Activated naive CD8-positive, alpha-beta T cell treated with anti-CD3 and anti-CD28 coated beads for 36 hours (primary cell): ENCODE measurements at places on chromosomes 2 and 18. TPM values are rescaled to one million over a fixed set of nuclear protein-coding genes. Genes with fewer than 3 reads are reported as not detected.

DNA sequence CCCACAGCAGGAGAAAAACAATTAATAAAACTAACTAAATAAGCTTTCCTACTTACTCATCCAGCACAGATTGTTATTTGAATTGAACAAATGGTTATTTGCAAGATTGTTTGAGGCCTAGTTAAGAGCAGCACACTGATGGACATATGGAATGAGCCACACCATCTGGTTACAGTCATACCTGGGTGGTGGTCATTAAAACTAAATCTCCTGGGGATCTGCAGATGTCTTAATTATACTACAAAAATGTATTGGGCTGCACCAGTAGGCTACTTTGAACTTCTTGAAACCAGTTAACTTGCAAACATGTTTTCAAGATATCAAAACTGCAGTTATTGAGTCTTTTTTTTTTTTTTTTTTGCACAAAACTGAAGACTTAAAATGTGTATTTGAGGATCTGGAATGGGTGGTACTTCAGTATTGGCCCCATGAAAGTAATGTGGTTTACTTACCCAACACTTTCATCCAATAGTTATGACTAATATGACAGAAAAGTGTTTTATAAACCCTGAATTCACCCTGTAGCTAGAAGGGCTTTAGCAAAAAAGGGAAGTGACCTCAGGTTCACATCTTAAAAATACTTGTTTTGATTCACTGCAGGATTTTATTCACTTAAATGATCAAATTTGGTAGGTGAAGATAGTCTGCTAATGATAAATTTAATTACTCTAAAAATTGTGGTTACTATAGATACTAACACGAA lies 10.8 kb downstream of the AGFG1 start:
- no peak for DNase-seq

DNA sequence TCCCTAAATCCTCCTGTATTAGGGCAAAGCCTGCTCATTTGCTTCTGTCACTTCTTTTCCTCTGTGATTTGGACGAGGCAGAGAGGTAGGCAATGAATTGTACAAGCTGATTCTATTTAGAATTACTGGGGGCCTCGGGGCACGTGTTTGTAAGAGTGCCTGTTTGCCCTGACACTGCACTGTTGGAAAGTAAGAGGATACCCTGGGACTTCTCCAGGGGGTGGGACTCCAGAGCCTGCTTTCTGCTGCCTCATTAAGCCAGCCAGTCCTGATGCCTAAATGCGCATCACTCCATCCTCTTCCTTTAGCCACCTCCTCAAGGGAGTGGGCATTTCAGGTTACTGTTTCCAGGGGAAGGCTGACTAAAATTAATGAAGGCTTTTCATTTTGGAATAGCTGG lies 134.3 kb downstream of the TDRD15 start:
- DNase-seq: no peak

DNA sequence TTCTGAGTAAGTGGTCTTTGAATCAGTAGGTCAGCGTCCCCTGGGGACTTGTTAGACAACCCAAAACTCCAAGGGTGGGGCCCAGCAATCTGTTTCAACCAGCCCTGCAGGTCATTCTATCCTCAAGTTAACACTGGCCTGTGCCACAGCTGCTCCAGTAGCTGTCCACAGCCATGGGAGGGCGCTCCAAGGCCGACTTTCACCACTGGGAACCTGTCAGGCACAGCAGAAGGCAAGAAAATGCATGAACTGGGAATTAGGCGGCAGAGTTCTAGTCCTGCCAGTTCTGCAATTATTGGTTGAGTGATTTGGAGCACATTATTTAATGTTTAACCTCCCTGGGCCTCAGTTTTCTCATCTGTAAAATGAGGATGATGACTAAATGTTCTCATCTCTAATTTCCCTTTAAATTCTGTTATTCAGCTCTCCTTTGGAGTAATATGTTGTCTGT lies 17.4 kb upstream of the MRPL33 start:
- peak; percentile 71 for DNase-seq

Gene ANKRD53
- total RNA-seq: 0.21 TPM
